Stimulated activated CD8-positive, alpha-beta memory T cell treated with anti-CD3 and anti-CD28 coated beads, Interleukin-15, amount 100 ng/mL, for 1 hour (primary cell): ENCODE measurements at places on chromosomes 7 and 10.
A peak's percentile ranks its signal among the peaks of the same experiment; 100 is the strongest.

GRCh38 chr7:80147543-80148391, 13.1 kb downstream of the GNAI1 start:
- DNase-seq: no peak

GRCh38 chr7:107463139-107464078, 6.4 kb upstream of the GPR22 start:
- DNase-seq: peak; percentile 4

- DNase-seq: peak; percentile 31
Observed at GRCh38 chr7:94509264-94509886, at the start of gene CASD1. CASD1 (plus strand) TSS chr7:94509809; CDS start chr7:94510085, 276 bp downstream.

DNA sequence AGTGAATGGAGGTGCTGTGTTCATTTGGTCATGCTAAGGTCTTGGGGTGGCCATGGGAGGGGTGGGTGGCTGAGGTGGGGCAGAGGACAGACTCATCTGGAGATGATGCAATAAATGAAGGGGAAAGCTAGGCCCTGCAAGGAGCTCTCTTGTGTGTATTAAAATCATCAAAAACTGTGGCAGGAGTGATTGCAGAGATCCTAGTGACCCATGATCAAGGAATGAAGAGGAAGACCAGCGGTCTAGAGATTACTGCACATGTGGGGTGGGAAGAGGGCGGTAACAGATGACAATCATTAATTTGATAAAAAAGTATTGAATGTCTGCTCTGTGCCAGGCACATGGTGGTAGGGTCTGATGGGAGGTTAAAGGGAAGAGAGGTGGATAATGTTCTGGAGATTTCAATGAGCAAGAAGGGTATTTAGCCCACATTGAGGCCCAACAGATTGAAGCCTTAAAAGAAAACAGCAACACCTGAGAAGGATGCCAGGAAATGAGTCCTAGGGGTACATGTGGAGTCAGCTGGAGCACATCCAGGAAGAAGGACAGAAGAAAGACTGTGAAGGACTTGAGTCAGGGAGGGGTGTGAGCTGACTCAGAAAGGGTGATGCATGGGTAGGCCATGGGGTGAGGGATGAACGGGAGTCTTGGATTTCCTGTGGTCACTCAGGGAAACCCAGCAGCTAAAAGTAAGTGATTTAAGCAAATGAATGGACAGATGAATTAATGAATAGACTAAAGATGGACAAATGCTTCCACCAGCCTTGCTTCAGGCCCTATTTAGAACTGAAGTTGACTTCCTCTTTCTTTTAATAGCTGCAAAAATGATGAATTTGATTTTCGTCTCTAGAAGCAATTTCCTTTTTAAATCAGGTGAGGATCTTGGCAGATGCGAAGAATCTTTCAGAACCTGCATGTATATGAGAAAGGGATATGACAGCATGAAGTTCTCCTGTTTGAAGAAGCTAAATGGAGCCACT, 83.1 kb upstream of the IGFBP3 start:
- no peak for DNase-seq

GRCh38 chr10:77686650-77687417, 49.2 kb upstream of the KCNMA1 start:
- DNase-seq: no peak

DNA sequence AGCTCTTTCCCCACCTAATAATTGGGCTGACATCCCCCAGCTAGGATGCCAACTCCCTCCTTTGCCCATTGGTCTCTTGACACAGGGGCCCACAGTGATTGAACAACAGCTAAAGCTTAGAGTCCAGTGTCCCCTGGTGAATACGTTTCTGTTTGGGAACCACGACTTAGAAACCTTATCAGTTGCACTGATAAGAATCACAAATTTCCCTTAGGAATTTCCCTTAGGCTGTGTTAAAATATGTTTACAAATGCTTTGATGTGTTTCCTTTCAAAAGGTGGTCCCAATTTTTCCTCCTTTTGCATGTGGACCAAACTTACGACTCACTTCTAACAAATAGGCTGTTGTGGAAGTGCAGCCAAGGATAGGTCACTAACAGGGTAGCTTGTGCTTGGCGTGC, 126.0 kb upstream of the INHBA start:
- no peak for DNase-seq

- no peak for DNase-seq
Observed at GRCh38 chr7:130732980-130733930, 752 bp downstream of the KLF14 start.

GRCh38 chr10:35042783-35043182, 47.4 kb downstream of the CUL2 start:
- no peak for DNase-seq

GRCh38 chr7:9983048-9983447, 990.6 kb upstream of the PHF14 start:
- DNase-seq: no peak

- no peak for DNase-seq
Observed at GRCh38 chr7:50742401-50742800, 40.3 kb downstream of the GRB10 start.

DNA sequence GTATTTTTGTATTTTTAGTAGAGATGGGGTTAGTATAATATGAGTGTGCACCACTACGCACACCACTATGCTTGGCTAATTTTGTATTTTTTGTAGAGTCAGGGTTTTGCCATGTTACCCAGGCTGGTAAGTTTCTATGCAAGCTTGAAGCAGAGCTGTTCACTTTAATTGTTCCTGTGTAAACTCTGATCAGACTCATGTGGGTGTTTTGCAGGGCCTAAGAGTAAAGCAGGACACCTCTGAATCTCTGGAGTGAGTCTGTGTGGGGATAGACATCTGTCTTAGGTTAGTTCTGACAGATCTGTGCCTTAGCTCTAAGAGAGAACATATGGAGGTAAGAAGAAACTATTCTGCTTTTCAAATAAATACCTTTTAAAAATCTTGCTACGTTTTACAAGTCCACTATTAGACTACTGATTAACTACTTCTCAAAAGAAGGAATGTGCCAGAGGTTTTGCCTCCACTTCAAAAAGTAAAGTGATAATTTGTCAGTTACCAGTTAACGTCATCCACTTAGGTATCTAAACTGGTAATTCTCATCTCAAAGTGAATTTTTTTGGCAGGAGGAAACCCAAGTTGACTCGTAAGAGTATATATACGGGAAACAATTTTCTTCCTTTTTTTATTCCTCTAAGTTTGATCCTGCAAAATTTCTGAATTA, 1.1 kb downstream of the COL17A1 start:
- DNase-seq: no peak

- DNase-seq: no peak
Observed at GRCh38 chr10:116891208-116891607, 41.9 kb downstream of the ENO4 start.

DNA sequence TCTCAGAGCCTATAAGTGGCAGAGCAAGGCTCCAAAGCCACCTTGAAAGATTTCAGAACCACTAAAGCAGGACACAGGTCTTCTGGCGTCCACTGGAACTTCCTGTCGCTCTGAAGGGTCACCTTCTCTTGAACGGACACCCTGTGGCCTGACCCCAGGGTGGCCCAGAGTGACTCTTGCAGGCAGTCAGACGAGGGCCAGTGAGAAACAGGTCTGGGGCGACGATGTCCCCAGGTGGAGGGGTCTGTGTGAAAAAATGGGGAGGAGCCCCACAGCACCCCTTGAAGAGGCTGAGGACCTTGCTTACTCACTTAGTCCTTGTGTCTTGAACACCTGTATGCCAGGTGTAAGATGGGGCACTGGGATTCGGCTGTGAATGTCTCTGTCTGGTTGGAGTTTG, 946 bp upstream of the RASGEF1A start:
- no peak for DNase-seq

GRCh38 chr10:84196941-84197340, 2.6 kb downstream of the CDHR1 start:
- no peak for DNase-seq

- DNase-seq: no peak
Observed at GRCh38 chr7:131112431-131112830, 215.2 kb upstream of the MKLN1 start.

GRCh38 chr7:29564496-29565223, 1.0 kb downstream of the PRR15 start:
- DNase-seq: no peak

- DNase-seq: no peak
Observed at GRCh38 chr10:109933984-109934565, 10.8 kb upstream of the XPNPEP1 start.

DNA sequence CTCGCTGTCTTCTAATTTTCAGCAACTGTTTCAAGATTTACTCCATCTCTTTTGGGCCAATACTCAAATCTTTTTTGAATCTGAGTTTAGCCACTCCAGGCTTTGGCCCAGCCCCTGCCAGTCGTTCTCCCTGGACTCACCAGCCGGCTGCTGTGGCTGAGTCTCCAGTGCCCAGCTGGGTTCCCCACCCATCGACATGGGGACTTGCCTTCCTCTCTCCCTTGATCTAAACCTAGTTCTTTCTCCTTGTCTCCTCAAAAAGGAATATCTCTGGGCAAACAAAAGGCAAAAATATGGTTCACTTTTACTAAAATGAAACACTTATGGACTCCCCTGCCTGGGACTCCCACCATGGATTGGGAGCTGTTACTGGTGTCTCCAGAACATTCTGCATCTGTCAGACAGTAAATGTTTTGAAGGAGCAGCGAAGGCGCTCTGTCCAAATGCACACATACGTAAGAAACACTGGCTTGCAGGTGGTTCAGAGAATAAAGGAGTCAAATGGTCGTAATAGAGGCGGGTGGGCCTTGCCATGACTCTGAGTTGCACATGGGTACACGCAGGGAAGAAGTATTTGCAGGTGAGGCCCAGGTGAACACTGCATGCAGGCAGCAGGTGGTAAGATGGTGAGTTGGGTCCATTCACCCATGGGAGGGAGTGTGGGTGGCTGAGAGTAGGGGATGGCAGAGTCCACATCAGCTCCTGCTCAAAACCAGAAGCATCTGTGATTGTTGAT, 35.5 kb upstream of the HABP2 start:
- no peak for DNase-seq
